ENCODE measurements at places on chromosomes 4 and X. TPM values are rescaled to one million over a fixed set of nuclear protein-coding genes. Genes with fewer than 3 reads are reported as not detected.
A peak's percentile ranks its signal among the peaks of the same experiment; 100 is the strongest.

DNA sequence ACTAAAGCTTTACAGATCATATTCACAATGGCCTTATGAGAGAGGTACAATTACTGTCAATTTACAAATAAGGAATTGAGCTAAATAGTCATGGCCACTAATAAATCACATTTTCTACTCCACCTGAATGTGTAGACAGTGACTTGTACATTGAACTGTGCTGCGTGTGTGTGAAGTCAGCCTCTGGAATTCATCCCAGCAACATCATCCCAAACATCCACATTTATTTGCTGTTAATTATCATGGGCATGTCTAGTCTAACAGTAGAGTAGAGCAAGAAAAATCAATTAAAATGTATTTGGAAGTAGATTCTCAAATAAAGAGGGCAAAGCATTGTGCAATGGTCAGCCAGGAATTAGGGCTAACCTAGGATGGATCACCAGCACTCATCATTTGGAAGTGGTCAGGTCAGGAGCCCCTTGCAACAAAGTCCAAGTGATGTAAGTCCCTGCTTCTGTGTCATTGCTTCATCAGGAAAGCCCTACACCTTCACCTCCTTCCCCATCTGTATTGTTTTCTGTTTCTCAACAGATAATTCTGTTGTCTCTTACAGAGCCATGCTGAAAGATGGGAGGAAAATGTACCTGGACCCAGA lies 4.8 kb upstream of the PF4V1 start:
- H3K4me1 ChIP-seq: no peaks in the 10 kb centered on the region

DNA sequence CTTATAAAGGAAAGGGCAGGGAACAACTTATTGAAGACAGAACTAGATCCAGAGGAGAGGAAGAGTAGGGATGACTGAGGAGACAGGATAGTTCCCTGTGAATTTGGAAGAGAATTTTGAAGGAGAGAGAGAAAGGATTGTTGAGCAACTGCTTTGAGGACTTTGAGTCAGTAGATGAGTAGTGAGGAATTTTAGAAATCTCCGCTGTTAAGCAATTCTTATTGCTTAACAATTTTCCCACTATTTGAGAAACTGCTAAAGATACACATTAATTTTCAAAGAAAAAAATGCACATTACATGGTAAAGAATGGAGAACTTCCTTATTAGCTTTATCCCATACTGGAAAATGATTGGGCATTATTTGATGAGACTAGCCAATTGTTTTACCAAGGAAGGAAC lies 116.3 kb upstream of the NRK start:
- H3K4me3 ChIP-seq: no peak overlapping the region
- DNase-seq: no peak
- H3K27ac ChIP-seq: no peak overlapping the region
- H3K36me3 ChIP-seq: no peaks in the 10 kb centered on the region
- H3K4me1 ChIP-seq: no peaks in the 10 kb centered on the region

DNA sequence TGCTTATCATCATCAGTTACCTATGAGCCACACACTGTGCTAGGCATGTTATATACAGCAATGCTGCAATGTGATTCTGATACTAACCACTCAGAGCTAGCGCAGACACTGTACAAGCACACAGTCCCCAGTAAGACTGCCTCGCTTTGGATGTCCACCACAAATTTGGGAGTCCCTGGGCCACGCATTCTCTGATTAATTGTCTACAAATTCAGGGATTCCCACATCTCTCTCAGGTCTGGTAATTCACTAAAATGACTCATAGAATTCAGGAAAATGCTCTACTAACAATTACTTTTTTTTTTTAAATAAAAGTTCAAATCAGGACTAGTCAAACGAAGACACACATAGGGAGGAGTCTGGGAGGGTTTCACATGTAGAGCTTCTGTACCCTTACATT lies 652.1 kb upstream of the AADAT start:
- no peaks in the 10 kb centered on the region for H3K36me3 ChIP-seq
- H3K27me3 ChIP-seq: no peaks in the 10 kb centered on the region
- H3K4me3 ChIP-seq: no peak overlapping the region
- no peak for DNase-seq
- H3K27ac ChIP-seq: no peak overlapping the region

DNA sequence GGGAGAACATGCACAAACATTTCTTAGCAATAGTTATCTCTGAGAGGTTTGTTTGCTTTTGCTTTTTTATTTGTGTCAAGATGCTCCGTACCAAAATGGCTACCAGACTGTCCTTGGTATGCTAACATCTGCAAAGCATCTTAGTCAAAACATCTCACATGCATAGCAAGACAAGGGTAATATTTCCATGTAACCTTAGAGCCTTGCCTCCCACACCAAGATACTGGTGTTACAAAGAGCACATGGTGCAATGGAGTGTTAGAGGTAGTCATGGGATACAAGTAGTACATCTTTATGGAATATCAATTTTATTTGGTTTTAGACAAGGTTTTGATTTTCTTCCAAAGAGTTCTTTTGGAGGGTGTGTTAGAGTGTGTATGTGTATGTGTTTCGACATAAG lies 109.7 kb downstream of the NR3C2 start:
- peaks cover 2% of the 10 kb centered on the region for H3K27me3 ChIP-seq
- no peak overlapping the region for H3K27ac ChIP-seq

DNA sequence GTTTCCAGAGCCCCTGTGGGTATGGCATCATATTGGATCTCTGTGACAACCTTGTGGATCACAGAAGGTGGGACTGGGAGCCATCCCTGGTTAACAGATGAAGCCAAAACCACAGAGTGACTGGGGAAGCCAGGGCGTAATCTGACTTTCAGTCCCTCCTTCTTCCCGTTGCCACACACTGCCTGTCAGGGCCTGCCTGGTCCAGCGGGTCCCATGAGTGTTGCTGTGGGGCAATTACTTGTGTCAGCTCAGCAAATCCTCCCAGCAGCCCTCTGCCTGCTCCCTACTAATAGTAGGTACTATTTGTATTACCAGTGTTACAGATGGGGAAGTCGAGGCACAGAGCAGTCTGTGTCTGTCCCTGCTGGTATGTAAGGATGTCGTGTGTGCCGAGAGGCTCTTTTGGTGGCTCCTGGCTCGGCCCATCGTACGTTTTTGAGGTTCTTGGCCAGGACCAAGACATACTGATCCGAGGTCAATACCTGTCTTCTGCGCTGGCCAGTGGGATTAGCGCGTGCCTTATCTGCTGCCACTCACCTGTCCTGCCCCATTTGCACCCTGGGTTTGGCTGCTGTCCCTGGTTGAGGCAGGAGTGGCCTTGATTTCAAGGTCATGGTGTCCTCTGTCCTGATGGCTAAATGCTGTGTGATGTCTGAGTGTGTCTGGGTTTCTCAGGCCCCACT lies 5.7 kb downstream of the NSG1 start:
- no peak overlapping the region for H3K4me3 ChIP-seq
- H3K27ac ChIP-seq: no peak overlapping the region
- no peak for DNase-seq
- H3K4me1 ChIP-seq: peaks cover 16% of the 10 kb centered on the region
- no peaks in the 10 kb centered on the region for H3K27me3 ChIP-seq

Gene CLCN5
- 5.5 TPM for total RNA-seq

GRCh38 chr4:53618321-53618720 lies 27.0 kb upstream of the LNX1 start:
- no peak overlapping the region for H3K27ac ChIP-seq
- H3K27me3 ChIP-seq: no peaks in the 10 kb centered on the region
- H3K4me1 ChIP-seq: no peaks in the 10 kb centered on the region
- no peaks in the 10 kb centered on the region for H3K36me3 ChIP-seq

Gene GLRA2
- total RNA-seq: not detected

DNA sequence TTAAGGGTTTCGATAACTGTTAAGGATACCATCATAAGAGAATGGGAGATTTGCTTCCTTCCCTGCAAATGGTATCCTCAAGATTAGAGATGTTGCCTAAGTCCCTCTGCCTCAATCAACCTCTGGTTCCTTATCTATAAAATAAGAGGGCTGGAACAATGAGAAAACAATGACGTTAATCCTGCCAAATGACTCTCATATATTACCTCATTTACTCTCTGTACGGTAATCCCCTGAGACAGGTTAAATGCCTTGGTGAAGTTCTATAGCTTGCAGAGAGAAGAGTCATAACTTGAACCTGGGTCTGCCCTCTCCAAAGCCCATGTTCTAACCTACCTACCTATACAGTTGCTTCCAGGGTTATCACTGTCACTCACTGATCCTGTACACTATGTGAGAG lies 100.2 kb upstream of the OTUD4 start:
- H3K4me1 ChIP-seq: no peaks in the 10 kb centered on the region
- DNase-seq: no peak
- H3K36me3 ChIP-seq: no peaks in the 10 kb centered on the region
- H3K4me3 ChIP-seq: no peak overlapping the region
- no peaks in the 10 kb centered on the region for H3K27me3 ChIP-seq

GRCh38 chr4:154467886-154468285 lies 23.7 kb downstream of the DCHS2 start:
- H3K27me3 ChIP-seq: no peaks in the 10 kb centered on the region
- no peak for DNase-seq
- H3K4me3 ChIP-seq: no peak overlapping the region
- no peak overlapping the region for H3K27ac ChIP-seq
- H3K4me1 ChIP-seq: no peaks in the 10 kb centered on the region

DNA sequence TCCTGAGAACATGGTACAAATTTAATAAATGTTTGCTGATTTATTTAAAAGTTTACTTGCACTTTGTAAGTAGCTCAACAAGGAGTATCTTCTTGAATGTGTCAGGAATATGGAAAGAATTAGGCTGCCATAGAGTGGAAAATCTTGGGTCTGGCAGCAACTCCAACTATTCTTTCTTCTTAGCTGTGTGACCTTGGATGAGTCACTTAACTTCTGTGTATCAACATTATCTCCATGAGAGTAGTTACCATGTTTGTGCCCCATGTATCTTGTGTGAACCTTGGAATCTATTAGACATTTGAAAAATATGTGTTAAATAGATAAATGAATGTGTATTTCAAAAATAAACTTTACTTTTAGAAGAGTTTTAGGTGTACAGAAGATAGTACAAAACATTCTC lies 348.8 kb downstream of the GBA3 start:
- H3K4me3 ChIP-seq: no peak overlapping the region
- H3K4me1 ChIP-seq: no peaks in the 10 kb centered on the region
- H3K27me3 ChIP-seq: 0 out of 2 replicates have a peak, but pooled peaks cover 2% of the 10 kb centered on the region
- no peak overlapping the region for H3K27ac ChIP-seq

- no peak for DNase-seq
- H3K36me3 ChIP-seq: no peaks in the 10 kb centered on the region
- no peaks in the 10 kb centered on the region for H3K27me3 ChIP-seq
- H3K27ac ChIP-seq: no peak overlapping the region
- no peaks in the 10 kb centered on the region for H3K4me1 ChIP-seq
Observed at GRCh38 chrX:109872021-109872732, 130.7 kb upstream of the TMEM164 start.

DNA sequence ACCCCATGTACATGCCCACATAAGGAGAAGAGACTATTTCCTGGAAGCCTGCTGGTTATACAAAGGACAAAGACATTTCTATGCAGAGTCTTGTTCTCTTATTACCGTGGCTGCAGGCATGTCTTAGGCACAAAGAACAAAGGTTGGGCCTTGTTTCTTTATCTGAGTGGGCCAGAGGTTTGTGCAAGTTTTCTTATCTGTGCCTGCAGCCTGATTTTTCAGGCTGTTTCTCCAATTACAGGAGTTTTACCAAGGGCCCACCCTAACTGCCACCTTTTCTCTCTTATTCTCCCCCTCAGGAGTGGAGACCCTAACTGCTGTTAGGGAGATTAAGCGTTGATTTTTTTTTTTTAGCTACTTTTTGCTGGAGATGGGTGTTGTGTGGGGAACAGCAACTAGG lies 3.5 kb downstream of the TENT5D start:
- H3K4me1 ChIP-seq: no peaks in the 10 kb centered on the region
- no peak overlapping the region for H3K4me3 ChIP-seq
- H3K27me3 ChIP-seq: no peaks in the 10 kb centered on the region
- H3K36me3 ChIP-seq: no peaks in the 10 kb centered on the region
- no peak for DNase-seq
- no peak overlapping the region for H3K27ac ChIP-seq

DNA sequence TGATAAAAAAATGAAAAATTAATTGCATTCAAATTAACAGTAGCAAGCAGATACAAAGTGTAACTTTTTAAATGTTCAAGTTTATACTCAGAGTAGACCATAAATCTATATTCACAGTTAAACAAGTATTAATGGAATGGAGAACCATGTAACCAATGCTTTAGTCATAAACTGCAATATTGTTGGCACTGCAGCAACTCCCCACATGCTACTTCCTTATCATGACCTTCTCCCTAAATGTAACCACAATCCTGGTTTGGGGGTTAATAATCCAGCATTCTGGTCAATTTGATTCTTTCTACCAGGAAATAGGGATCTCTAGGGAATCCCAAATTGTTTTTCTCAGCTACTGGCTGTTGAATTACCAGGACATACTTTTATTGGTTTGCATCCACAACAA lies 223.9 kb upstream of the DCAF8L1 start:
- H3K4me1 ChIP-seq: no peaks in the 10 kb centered on the region
- H3K4me3 ChIP-seq: no peak overlapping the region
- H3K27me3 ChIP-seq: no peaks in the 10 kb centered on the region
- DNase-seq: no peak

GRCh38 chrX:154749856-154750255 lies 1.0 kb downstream of the GAB3 start:
- H3K27ac ChIP-seq: no peak overlapping the region
- no peaks in the 10 kb centered on the region for H3K36me3 ChIP-seq
- peak overlapping the region; percentile 61 for H3K4me3 ChIP-seq
- H3K4me1 ChIP-seq: peaks cover 41% of the 10 kb centered on the region
- H3K27me3 ChIP-seq: no peaks in the 10 kb centered on the region

GRCh38 chr4:7744142-7744804 lies 195.4 kb downstream of the AFAP1 start:
- no peak overlapping the region for H3K4me3 ChIP-seq
- no peak overlapping the region for H3K27ac ChIP-seq
- no peak for DNase-seq
- no peaks in the 10 kb centered on the region for H3K36me3 ChIP-seq
- no peaks in the 10 kb centered on the region for H3K4me1 ChIP-seq

- no peaks in the 10 kb centered on the region for H3K36me3 ChIP-seq
- no peak for DNase-seq
- H3K27me3 ChIP-seq: no peaks in the 10 kb centered on the region
- no peak overlapping the region for H3K27ac ChIP-seq
- no peak overlapping the region for H3K4me3 ChIP-seq
Observed at GRCh38 chr4:125169192-125169591, 145.6 kb upstream of the FAT4 start.
